Right hindlimb (tissue), 1 donor: ENCODE measurements at places on chromosomes 3 and 15.

DNA sequence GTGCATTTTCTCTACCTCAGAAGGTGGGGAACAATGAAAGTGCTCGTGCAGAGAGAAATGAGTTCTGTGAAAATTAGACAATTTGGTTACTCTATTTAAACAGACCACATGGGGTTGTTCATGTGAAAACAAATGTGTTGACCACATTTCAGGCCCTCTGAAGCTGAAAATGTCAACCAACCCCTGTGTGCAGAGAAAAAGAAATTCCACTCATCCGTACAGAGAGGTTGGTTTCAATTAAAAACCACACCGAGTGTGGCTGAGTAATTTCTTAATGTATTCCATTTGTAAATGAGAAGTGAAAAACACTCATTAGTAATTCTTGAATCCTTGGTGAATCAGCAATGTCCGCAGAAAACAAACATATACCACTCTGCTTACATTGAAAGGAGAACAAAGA lies 46.9 kb upstream of the SLC7A14 start:
- no peak for DNase-seq

GRCh38 chr3:24299246-24299805 lies 195.3 kb downstream of the THRB start:
- no peak for DNase-seq

GRCh38 chr3:189685291-189685690 lies 54.1 kb downstream of the TP63 start:
- DNase-seq: no peak

GRCh38 chr3:140942221-140943104 lies 827 bp downstream of the SLC25A36 start:
- peak; percentile 86 for DNase-seq

DNA sequence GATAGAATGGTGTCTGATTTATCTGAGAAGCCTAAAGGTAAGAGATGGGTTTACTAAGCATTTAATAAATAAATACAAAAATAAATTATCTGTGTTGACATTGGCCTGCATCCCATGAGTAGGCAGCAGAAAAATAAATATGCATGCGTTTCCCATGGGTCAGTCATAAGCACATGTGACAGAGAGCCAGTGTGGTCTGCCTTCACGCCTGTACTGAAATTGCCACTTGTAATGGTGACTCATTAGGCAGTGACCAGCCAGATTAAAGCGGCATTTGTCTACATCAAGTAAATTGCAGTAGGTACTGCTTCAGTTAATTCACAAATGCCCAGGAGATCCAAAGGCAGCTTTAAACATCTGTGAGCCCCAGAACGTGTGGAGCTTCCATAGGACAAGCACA lies 399.6 kb downstream of the NAALADL2 start:
- no peak for DNase-seq

GRCh38 chr3:183449391-183449790 lies 21.0 kb upstream of the MCF2L2 start:
- no peak for DNase-seq

GRCh38 chr3:151567477-151567876 lies 106.6 kb upstream of the IGSF10 start:
- DNase-seq: no peak

DNA sequence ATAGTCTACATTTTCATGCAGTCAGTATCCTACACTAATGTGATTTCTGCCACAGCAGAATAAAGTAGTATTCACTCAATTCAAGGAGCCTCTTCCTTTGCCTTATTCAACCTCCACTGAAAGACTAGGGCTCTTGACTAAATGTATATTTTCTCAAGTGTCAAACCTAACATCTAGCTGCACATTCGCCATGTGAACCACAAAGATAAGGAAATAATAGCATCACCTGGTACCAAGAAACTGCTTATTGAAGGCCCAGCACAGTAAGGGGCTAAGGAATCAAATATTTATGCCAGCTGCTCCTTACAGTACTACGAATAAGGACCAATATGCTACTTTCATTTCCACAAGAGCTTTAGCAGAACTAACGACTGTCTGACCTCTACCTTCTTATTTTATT lies 1.3 kb downstream of the SRP14 start:
- DNase-seq: no peak

GRCh38 chr3:4525560-4526223 lies 32.5 kb downstream of the ITPR1 start:
- DNase-seq: no peak

DNA sequence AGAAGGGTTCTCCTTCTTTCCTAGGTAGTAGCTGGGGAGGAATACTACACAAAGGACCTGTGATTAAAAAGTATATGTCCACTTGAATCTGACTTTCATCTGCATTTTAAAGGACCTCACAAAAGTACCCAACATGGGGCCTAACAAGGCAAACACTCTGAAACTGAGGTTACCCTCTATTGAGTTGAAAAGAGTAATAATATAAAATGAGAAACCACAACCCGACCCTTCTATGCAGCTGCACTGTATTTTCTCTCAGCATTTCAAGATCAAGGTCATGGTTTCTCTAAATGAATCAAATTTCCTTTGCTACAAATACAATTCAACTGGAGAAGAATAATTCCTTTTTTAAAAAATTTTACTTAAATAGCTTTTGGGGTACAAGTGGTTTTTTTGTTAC lies 106.3 kb downstream of the DMXL2 start:
- no peak for DNase-seq

- no peak for DNase-seq
Observed at GRCh38 chr15:92879949-92880725, 20.0 kb upstream of the CHD2 start.

DNA sequence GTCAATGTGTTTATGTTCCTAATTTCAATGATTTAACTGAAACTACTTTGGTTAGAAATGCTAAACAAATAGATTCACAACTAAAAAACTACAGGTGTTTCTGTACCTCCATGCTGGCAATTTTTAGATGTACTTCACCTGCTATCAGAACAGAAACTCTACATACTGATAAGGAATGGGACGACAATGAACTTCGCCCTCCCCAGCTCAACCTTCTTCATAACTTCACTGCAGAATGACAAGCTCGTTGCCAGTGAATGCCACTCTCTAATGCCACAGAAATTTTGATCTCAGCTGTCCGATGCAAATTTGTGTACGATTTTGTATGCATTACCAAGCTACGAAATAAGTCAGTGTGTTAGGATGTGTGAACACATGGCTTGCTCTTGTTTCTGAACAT lies 133.4 kb downstream of the FOXP1 start:
- no peak for DNase-seq

DNA sequence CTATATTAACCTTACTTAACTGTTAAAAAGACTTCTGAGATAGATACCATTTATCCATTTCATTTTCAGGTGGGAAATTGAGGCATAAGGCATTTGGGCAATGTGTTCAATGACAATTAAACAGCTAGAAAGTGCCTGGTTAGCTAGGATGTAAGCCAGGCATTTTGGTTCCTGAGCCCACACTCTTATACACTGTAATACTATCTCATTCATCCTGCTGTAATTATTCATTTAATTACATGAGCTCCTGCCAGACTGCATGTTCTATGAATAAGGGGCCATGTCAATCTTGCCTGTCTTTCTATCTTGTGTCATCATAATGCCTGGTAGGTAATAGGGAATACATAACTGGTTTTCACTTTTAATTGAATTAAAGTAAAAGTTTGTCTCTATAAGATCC lies 74.0 kb downstream of the RBMS3 start:
- DNase-seq: no peak

- DNase-seq: no peak
Observed at GRCh38 chr15:71686221-71687050, 123.9 kb upstream of the NR2E3 start.
